ENCODE measurements at places on chromosomes 16 and 17. TPM values are rescaled to one million over a fixed set of nuclear protein-coding genes. Genes with fewer than 3 reads are reported as not detected.

NPIPB6 gene
- not detected for total RNA-seq

DNA sequence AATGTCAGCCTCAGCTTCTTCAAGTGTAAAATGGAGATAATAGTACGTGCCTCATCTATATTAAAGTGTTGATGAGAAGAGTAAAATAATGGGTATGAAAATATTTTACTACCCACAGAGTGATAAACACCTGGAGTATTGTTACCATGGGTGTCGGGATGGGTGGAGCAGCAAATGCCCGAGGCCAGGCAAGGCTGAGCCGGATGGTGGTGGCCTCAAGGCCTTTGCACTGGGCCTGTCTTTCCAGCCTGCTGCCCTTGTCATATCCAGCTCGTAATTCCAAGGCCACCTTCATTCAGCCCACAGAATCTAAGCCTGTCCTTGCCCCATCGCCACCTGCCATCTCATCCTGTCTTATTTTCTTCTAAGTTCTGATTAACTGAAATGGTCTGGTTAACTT lies 49.4 kb downstream of the SNX29 start:
- peaks cover 2% of the 10 kb centered on the region for H3K36me3 ChIP-seq
- H3K27me3 ChIP-seq, result no peaks in the 10 kb centered on the region
- H3K27ac ChIP-seq, result no peak overlapping the region
- H3K4me1 ChIP-seq, result peaks cover 8% of the 10 kb centered on the region

GRCh38 chr16:85234310-85235204 lies 122.3 kb upstream of the CIBAR2 start:
- H3K27ac ChIP-seq, result no peak overlapping the region
- peaks cover 37% of the 10 kb centered on the region for H3K27me3 ChIP-seq
- no peaks in the 10 kb centered on the region for H3K4me1 ChIP-seq
- H3K4me3 ChIP-seq, result no peak overlapping the region

DNA sequence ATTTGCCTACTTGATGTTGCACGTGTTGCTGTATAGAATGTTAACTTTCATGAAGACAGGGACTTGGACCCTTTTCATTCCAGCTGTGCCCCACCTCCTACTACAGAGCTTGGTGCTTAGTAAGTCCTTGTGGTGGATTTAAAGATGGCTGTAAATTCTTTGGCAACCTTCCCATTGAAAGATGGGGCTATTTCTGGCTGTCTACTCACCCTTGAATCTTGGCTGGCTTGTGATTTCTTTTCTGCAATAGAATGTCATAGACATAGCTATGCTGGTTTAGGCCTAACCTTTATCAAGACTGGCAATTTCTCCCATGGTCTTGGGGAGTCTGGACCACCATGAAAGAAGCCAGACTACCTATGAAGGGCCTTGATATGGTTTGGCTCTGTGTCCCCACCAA lies 59.0 kb downstream of the ACSM2A start:
- no peak for DNase-seq
- H3K36me3 ChIP-seq, result no peaks in the 10 kb centered on the region
- peaks cover 4% of the 10 kb centered on the region for H3K27me3 ChIP-seq
- H3K27ac ChIP-seq, result no peak overlapping the region
- H3K4me1 ChIP-seq, result no peaks in the 10 kb centered on the region
- H3K4me3 ChIP-seq, result no peak overlapping the region

DNA sequence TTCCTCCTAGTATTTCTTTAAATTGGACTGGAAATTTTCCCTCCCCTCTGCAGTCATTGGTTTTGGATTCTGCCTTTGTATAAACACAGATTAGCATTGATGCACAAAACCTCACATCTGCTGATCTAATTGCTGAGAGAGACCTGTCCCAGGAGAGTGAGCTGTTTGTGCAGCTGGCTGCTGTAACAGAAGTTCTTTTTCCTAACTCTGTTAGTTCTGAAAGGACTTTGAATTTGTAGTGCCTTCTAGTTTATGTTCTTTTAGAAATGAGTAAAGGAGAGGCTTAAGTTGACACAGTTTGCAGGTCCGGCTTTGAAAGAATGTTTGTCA lies 45.2 kb upstream of the KPNB1 start:
- no peak overlapping the region for H3K4me3 ChIP-seq
- no peak overlapping the region for H3K27ac ChIP-seq
- peaks cover 7% of the 10 kb centered on the region for H3K36me3 ChIP-seq
- DNase-seq, result no peak

SALL1 gene
- total RNA-seq, result not detected

DNA sequence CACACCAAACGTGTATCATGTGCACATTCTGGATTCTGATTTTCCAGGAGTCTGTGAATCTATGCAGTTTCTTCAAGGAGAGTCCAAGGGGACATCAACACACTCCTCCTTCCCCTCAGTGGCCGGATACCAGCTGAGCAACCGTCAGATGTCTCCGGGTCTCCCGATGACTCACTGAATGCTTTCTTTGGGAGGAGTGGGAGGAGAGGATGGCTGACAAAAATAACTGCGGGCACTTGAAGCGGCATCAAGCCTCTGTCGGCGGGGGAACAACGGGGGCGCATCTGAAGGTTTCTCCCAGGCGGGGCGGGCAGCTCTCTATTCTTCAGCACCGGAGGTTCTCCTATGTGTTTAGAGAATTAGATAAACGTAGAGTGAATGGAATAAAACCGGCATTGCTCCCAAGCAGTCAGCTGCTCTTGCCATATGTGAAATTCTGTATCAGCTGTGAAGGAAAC lies 24.6 kb upstream of the LRRC75A start:
- no peak overlapping the region for H3K4me3 ChIP-seq
- H3K4me1 ChIP-seq, result peaks cover 3% of the 10 kb centered on the region
- H3K27me3 ChIP-seq, result peaks cover 36% of the 10 kb centered on the region
- H3K27ac ChIP-seq, result no peak overlapping the region

DNA sequence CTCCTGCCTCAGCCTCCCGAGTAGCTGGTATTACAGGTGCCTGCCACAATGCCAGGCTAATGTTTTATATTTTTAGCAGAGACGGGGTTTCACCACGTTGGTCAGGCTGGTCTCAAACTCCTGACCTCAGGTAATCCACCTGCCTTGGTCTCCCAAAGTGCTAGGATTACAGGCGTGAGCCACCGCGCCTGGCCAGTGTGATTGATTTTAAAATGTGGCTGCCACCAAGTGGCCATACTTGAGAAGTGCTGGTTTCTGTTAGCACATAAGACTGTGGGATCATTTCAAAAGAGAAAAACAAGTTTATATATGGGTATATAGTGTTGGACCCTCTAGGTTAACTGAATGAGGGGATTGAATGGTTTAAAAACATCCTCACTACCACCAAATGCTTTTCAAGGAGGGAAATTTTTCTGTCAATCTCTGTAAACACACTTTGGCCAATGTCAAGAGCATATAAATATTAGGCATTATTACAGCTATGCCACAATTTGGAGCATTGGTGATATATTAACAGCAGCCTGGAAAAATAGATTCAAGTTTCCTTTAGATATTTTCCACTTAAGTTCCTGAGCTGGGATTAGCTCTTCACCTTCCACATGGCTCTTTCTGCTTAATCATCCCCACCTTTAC lies 13.5 kb upstream of the DHRS13 start:
- H3K27ac ChIP-seq, result peak overlapping the region; percentile 66
- no peaks in the 10 kb centered on the region for H3K27me3 ChIP-seq
- no peak overlapping the region for H3K4me3 ChIP-seq
- DNase-seq, result no peak
- peaks cover 3% of the 10 kb centered on the region for H3K4me1 ChIP-seq

DNA sequence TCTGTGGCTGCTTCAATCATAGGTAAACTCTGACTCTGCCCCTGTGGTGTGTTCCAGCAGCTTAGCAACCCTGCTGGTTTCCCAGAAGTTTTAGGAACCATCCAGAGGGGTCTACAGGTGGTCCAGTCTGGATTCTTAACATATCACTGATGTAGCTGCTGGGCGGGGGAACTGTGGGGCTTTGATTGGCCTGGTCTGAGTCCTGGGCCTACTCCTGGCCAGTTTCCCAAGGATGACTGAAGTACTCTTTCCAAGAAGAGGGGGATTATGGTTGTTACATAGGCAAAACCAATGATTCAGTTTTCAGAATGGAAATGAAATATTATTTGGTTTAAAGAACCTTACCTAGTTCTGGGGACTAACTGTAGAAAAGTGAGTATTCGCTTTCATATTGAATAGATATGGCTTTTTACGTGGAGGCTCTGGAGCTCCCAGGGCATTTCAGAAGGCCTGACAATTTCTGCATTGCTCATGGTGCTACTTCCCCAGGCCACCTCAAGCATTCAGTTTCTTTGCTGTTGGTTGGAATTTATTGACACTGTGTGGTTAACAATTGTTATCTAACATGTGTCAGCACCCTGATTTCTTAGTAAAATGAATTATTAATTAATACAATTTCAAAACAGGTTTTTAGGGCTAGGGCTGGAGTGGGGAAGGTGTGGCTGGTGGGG lies 38.4 kb downstream of the EPN2 start:
- peaks cover 20% of the 10 kb centered on the region for H3K27me3 ChIP-seq
- peaks cover 4% of the 10 kb centered on the region for H3K4me1 ChIP-seq
- DNase-seq, result no peak
- H3K27ac ChIP-seq, result no peak overlapping the region
- no peaks in the 10 kb centered on the region for H3K36me3 ChIP-seq

- H3K27me3 ChIP-seq, result no peaks in the 10 kb centered on the region
- no peak overlapping the region for H3K27ac ChIP-seq
- no peak for DNase-seq
- H3K36me3 ChIP-seq, result peaks cover 5% of the 10 kb centered on the region
- no peak overlapping the region for H3K4me3 ChIP-seq
These were observed 50.6 kb downstream of the LMF1 start for GRCh38 chr16:920051-920681.

DNA sequence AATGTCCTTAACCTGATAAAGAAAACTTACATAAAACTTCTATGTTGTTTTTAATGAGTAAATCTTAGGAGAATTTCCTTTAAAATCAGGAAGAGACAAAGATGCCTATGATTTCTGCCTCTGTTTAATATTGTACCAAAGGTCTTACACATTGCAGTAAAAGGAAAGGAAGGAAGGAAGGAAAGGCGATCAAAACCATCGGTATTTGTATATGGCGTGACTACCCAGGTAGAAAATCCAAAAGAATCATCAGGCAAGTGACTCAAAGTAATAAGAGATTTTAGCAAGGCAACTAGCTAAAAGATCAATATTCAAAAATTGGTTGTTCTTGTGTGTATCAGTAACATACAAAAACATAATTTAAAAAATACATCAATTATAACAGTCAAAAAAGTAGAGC lies 3.5 kb downstream of the ICAM2 start:
- peaks cover 23% of the 10 kb centered on the region for H3K36me3 ChIP-seq
- H3K4me1 ChIP-seq, result peaks cover 64% of the 10 kb centered on the region
- no peak for DNase-seq
- peak overlapping the region; percentile 93 for H3K27ac ChIP-seq

- no peaks in the 10 kb centered on the region for H3K4me1 ChIP-seq
- no peak overlapping the region for H3K4me3 ChIP-seq
- DNase-seq, result no peak
- H3K27ac ChIP-seq, result no peak overlapping the region
These were observed 280.3 kb upstream of the FOXF1 start for GRCh38 chr16:86229866-86230656.

DNA sequence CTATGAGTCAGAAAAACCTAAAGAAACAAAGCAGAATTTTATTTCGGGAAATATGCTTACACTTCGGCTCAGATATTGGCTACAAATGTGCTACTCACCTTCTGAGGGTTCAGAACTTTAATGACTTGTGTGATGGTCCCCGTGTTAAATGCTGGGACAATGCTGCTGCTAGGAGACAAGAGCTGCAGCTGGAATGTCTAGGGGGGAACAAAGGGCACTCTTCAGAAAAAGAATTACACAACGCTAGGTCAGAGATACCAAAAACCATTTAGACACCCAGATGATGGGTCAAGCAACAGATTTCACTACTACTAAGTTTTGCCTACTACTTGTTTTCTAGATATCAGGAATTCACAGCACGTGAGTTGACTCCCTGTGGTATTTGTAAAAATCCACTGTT lies 10.0 kb upstream of the PHLPP2 start:
- H3K36me3 ChIP-seq, result peaks cover 28% of the 10 kb centered on the region
- no peak overlapping the region for H3K27ac ChIP-seq
- H3K4me1 ChIP-seq, result peaks cover 3% of the 10 kb centered on the region

- H3K27me3 ChIP-seq, result no peaks in the 10 kb centered on the region
- H3K27ac ChIP-seq, result no peak overlapping the region
- no peak for DNase-seq
- no peaks in the 10 kb centered on the region for H3K36me3 ChIP-seq
- no peaks in the 10 kb centered on the region for H3K4me1 ChIP-seq
These were observed 329.9 kb downstream of the KCNJ2 start for GRCh38 chr17:70499067-70499786.

FOXC2 gene
- total RNA-seq, result not detected

TBC1D3 gene
- not detected for total RNA-seq

TNFSF12 gene
- total RNA-seq, result 15.1 TPM

- no peak for DNase-seq
- H3K27ac ChIP-seq, result peak overlapping the region; percentile 82
- H3K4me3 ChIP-seq, result no peak overlapping the region
- H3K36me3 ChIP-seq, result peaks cover 2% of the 10 kb centered on the region
- H3K27me3 ChIP-seq, result peaks cover 40% of the 10 kb centered on the region
These were observed 92.4 kb downstream of the RGS9 start for GRCh38 chr17:65229621-65229995.

CKLF gene
- total RNA-seq, result 93.0 TPM

- H3K4me1 ChIP-seq, result no peaks in the 10 kb centered on the region
- H3K27me3 ChIP-seq, result peaks cover 9% of the 10 kb centered on the region
- no peak overlapping the region for H3K4me3 ChIP-seq
- no peaks in the 10 kb centered on the region for H3K36me3 ChIP-seq
- DNase-seq, result no peak
These were observed 52.7 kb upstream of the FOXF1 start for GRCh38 chr16:86457501-86458148.

CNTROB gene
- total RNA-seq, result 45.3 TPM

GRCh38 chr17:71667661-71668060 lies 453.2 kb upstream of the SOX9 start:
- H3K4me3 ChIP-seq, result no peak overlapping the region
- no peak for DNase-seq
- no peaks in the 10 kb centered on the region for H3K4me1 ChIP-seq
- no peaks in the 10 kb centered on the region for H3K36me3 ChIP-seq
- H3K27ac ChIP-seq, result no peak overlapping the region

GRCh38 chr17:78492116-78492799 lies 84.9 kb downstream of the DNAH17 start:
- H3K36me3 ChIP-seq, result no peaks in the 10 kb centered on the region
- no peak overlapping the region for H3K27ac ChIP-seq
- H3K4me3 ChIP-seq, result no peak overlapping the region

GRCh38 chr17:70093163-70093562 lies 18.1 kb downstream of the KCNJ16 start:
- no peak for DNase-seq
- H3K4me1 ChIP-seq, result no peaks in the 10 kb centered on the region
- H3K27me3 ChIP-seq, result no peaks in the 10 kb centered on the region
- no peaks in the 10 kb centered on the region for H3K36me3 ChIP-seq
- no peak overlapping the region for H3K27ac ChIP-seq

DNA sequence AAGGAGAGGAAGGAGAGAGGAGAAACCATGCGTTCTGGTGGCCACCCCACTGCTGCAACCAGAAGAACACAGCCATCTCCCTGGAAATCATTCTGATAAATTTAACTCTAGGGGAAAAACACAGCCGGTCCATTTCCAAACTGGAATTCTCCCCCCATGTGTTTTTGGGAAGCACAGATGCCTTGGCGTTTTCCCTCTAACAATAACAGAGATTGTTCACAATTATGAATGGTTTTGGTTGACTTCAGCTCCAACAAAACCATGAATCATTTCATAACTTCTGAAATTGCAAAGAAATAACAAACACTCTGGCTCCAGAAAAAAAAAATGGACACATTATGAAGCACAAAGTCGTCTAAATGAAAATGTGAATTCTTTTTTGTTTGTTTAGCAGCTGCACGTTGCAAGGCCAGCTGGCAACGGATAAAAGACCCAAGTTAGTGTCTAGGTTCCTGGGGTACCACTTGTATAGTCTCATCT lies 46.2 kb downstream of the GNAO1 start:
- H3K4me1 ChIP-seq, result no peaks in the 10 kb centered on the region
- H3K4me3 ChIP-seq, result no peak overlapping the region
- H3K27ac ChIP-seq, result no peak overlapping the region
- DNase-seq, result no peak
- H3K36me3 ChIP-seq, result no peaks in the 10 kb centered on the region
